ENCODE measurements at places on chromosomes 2 and 18.
A peak's percentile ranks its signal among the peaks of the same experiment; 100 is the strongest.

- no peak for DNase-seq
These were observed 13.3 kb downstream of the CHCHD5 start for GRCh38 chr2:112597537-112598322.

- peak; percentile 69 for DNase-seq
These were observed 139.2 kb upstream of the PDE1A start for GRCh38 chr2:182565911-182566567.

DNA sequence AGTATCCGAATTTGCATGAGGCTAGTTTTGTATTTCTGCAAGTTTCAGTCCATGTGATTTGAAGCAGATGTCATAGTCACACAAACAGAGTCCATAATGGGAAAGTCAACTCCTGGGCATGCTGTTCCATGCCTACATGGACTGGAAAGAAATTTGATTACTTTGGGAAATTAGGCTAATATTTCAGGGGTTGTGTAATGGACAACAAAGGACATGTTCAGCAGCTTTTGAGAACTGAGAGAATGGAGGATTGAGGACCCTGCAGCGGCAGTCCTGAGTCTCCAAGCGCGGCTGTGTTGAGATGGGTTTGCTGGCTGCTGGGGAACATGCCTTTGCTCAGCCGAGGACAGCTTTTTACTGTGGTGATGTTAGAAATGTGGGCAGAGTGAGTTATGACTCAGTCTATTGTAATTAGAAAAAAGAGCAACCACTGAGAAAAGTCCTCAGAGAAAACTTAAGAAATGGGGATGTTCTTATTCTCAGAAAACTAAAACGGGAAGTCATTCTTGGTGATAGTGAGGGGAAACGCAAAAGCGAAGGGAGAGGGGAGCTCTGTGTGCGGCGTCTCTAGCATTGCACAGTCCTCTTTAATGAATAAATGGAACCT is 149.2 kb downstream of the FAM210A start:
- DNase-seq: no peak

- DNase-seq: peak; percentile 83
These were observed 172.5 kb downstream of the AGAP1 start for GRCh38 chr2:235666213-235666781.

DNA sequence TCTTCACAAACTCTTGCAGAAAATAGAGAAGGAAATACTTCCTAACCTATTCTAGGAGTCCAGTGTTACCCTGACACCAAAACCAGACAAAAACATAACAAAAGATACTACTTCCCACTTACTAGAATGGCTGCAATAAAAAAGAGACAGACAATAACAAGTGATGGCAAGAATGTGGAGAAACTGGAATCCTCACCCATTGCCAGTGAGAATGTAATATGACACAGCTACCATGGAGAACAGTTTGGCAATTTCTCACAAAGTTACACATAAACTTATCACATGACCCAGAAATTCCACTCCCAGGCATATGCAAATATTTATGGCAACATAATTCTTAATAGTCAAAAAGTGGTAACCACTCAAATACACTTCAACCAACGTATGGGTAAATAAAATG is 209.8 kb upstream of the CTAGE1 start:
- DNase-seq: no peak

- DNase-seq: no peak
These were observed 251.7 kb downstream of the LRRTM4 start for GRCh38 chr2:77270433-77270832.

DNA sequence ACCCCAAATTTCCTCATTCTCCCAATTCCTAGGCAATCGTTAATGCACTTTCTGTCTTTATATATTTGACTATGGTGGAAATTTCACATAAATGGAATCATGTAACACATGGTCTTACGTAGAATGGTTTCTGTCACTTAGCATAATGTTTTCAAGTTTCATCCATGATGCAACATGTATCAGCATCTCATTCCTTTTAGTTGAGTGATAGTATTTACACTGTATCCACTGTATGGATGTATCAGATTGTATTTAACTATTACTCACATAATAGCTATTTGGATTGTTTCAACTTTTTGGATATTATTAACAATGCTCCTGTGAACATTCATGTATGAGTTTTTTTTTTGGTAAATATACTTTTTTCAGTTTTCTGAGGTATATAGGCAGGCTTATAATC is 982.3 kb upstream of the DDX18 start:
- DNase-seq: no peak

DNA sequence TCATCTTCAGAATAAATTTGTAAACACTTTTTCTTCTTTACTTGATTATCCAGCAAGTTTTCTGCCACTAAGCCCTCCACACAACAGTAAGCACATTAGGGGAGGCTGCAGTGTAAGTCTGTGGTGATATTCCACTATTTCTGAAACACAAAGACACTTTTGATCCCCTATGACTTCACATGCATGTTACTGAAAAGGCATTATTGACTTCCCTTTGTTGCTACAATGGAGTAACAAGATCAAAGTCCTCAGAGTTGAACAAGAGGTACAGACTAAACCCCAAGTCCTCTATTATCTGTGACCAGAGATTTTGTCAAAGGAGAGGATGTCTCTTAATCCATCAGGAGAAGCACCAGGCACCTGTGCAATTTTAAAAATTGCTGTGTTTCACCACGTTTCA is 157.9 kb downstream of the CD226 start:
- DNase-seq: no peak

- DNase-seq: no peak
These were observed 68.9 kb downstream of the DIPK1C start for GRCh38 chr18:74388227-74388626.

GRCh38 chr2:12442476-12442847 is 274.3 kb upstream of the TRIB2 start:
- no peak for DNase-seq

DNA sequence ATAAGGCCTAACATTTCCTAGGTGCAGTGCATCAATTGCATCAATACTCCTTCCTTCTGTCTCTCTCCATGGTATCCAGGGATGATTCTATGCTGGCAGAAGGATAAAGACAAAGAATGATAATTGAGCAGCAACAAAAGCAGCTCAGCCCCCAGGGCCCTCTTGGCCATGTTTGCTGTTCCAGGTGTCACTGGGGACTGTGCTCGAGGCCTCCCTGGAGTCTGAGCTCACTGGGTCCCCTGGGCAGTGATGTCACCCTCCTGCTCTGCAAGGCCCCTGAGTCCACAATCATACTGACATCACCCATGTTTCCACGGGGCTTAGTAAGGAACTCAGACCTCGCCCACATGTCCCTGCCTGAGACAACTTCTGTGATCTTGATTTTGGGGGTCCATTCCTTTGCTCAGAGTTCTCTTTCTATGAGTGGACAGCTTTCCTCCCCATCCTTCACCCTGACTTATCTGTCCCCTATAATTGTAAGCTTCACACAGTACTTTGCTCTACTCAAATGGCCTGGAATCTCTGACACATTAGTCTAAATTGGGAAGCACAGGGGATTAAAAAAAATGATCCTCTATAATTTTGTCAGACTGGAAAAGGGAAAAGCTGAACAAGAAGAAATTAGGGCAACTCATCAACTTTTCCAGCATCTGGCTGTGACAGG is 15.8 kb upstream of the EXOC6B start:
- no peak for DNase-seq

DNA sequence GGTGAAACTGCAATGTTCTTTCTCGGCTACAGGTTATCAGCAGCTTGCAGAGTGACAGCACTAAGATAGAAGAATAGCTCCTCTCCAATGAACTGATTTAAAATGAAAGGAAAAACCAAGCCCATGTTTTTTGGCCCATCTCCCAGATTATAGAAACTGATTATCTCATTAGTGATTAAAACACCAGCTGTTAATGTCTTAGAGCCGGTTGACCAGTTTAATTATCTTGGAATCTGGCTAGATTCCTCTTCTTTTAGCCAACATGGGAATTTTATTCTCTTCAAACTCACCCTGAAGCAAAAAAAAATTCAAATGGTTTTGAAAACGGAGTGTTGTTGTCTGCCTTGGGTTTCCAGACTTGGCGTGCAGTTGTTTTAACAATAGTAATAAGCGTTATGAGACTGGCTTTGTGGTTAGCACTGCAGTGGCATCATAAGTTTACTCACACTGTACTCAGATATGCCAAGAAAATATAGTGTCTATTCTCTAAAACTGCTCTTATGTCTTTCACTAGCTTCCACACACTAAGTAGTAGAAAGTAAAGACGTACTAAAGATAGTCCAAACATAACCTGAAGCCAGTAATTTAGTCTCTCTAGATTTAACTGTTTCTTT is 665.3 kb downstream of the STK39 start:
- DNase-seq: peak; percentile 82

DNA sequence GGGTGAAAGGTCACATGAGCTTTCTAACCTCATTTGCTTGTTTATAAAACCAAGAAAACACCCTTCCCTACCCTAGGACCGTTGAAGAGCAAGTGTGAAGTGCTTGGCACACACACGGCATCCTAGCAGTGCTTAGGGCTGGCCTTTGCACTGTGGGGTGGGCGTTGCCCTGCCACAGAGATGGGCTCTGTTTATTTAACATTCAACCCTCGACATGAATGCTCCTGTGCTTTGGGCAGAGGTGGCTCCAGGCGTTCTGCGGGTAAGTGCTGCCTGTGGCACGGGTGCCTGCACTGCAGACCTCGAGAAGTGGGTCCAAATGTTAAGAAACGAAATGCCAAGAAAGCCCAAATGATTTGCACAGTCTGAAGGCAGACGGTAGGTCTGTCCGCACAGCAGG is 170.1 kb downstream of the FHOD3 start:
- no peak for DNase-seq

DNA sequence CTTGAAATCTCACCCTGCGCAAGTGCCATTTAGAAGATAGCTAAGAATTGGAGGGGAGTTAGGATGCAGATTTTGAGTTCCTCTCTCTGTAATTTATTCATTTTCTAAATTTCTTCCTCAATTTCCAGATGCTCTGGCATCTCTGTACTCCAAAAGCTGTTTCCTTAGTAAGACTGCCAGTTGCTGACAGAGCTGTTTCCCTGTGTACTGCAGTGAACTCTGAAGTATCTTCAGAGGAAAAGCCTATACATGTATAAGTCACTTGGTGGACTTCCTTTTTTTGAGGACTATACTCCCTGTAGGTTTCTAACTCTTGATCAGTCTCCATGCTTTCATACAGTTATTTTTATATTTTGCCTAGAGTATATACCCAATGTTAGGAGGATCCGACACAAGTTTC is 1.5 kb upstream of the RESP18 start:
- no peak for DNase-seq

- DNase-seq: no peak
These were observed 156.7 kb downstream of the KLHL29 start for GRCh38 chr2:23541503-23542229.

GRCh38 chr2:236754271-236754944 is 184.8 kb downstream of the ACKR3 start:
- DNase-seq: no peak

- no peak for DNase-seq
These were observed 222.4 kb upstream of the APCDD1 start for GRCh38 chr18:10232062-10232461.

DNA sequence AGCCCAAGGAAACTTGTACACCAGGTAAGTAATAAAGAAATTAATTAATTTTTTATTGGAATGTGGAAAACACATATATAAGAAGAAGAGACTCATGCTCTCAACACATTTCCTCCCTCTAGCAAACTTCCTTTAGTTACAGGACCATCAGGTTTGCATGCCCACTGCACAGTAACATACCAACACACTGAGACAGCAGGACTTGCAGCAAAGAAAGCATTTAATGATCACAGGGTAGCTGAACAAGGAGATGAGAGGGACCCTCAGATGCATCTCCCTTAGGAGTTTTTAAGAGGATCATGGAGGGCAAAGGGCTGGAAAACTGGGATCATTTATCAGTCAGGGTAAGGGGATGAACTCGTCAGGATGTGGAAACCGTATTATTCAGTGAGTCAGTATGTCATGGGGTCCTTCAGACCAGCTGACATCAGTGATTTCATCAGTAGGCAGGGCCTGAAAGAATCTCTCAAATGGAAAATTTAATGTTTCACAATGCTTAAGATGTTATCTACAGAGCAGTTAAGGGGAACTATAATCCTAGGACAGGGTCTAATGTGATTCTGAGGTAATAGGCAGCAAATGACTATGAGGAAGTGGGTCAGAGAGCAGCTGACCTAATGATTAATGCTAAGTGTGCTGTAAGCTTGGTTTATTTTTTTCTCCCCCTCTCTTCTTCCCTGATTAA is 193.8 kb upstream of the RND3 start:
- peak; percentile 96 for DNase-seq

- DNase-seq: no peak
These were observed 220.7 kb downstream of the PHLPP1 start for GRCh38 chr18:62935994-62936393.

DNA sequence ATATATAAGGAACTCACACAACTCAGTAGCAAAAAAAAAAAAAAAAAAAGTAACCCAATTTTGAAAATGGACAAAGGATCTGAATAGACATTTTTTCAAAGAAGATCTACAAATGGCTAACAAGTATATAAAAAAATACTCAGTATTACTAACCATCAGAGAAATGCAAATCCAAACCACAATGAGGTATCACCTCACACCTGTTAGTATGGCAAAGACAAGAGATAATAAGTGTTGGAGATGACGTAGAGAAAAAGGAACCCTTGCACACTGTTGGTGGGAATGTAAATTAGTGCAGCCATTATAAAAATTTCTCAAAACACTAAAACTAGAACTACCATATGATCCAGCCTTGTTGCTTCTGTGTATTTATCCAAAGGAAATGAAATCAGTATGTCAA is 5.8 kb upstream of the CNDP1 start:
- no peak for DNase-seq

GRCh38 chr2:212535996-212536816 is 2.4 kb downstream of the ERBB4 start:
- no peak for DNase-seq

GRCh38 chr2:49616800-49617199 is 462.5 kb upstream of the FSHR start:
- peak; percentile 7 for DNase-seq

DNA sequence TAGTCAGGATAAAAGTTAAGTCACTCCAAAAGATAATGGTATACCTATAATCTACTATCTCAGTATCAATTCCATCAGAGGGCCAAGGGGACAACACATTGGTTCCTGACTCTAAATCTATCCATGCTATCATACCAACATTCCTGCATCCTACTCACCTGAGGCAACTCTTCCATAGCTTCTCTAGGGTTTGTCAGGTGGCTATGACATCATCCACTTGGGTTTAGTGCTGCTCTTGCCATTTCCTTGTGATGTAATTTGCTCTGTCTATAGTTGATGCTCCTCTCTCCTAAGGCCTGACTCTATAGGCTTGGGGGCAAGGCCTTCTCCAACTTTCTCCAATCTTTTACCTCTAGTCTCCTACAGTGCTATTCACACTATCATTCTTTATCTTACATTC is 139.9 kb upstream of the FSHR start:
- no peak for DNase-seq

Data from kidney glomerular epithelial cell (primary cell).